NCI-H774 (cell line): ENCODE measurements at places on chromosomes 2 and 18.

GRCh38 chr2:192696857-192697256 lies 502.1 kb upstream of the TMEFF2 start:
- DNase-seq: no peak

DNA sequence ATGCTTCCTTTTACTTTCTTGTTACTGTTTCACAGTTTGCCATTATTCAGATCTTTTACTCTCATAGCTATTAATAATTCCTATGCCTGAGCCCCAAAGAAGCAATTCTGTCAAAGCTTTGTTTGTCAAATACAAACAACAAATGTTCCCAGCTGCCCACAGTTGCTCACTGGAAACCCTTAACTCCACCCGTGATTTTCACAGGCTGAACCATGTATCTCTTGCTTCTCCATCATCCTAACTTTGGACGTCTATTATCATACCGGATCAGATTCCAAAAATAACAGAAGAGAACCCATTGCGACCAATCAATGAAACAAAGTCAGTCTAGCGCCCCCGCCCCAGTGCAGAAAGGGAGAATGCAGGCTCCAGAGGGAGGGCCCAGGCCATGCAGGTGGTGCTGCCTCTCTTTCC lies 24.2 kb downstream of the COLEC12 start:
- DNase-seq: no peak

DNA sequence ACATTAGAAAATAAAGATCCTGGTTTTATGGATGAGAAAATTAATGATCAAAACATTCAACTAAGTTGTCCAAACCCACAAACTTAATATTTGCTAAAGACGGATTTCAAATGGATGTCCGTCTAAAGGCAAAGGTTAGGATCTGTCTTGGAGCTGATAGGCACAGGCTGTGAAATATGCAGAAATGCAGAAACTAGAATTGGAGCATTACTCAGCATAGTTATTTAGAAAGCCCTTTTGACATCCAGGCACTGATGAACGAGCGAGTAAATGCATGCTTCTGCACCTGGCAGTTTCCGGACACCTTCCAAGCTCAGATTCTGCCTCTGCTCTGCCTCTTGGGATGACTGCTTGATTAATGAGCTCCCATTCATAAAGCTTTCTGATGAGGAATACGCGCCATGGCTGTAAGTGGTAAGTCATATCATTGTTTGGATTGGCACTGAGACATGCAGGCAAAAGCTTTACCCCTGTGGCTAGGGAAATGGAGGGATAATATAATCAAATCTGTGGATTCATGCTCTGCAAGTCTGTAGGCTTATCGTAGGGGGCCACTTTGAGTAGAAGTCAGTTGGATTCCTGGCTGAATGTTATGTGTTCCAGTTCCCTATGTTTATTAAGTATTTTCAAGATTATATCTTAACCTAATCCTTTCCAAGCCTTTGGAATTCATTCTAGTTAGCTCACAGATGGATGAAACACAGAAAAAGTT lies 2176.3 kb upstream of the CELF4 start:
- peak; percentile 90 for DNase-seq

GRCh38 chr2:162007447-162008040 lies 66.5 kb downstream of the DPP4 start:
- DNase-seq: no peak

- no peak for DNase-seq
Observed at GRCh38 chr2:219789476-219789875, 162.0 kb downstream of the SLC4A3 start.

DNA sequence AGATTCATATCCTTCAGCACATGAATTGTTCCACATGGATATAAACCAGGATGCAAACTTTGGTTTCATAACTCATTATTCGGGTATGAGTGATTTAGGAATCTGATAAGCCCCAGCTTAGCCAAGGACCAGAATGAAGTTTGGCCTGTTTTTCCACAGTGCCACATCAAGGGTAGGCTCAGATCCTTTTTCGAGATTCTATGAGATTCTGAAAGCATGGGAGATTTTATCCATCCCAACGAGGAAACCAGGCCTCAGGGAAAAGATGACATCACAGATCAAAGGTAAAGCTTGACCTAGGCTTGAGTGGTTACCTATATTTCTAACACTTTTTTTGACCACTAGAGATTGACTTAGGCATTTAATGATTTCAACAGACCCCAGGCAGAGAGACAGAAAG lies 590.8 kb upstream of the PKDCC start:
- no peak for DNase-seq

DNA sequence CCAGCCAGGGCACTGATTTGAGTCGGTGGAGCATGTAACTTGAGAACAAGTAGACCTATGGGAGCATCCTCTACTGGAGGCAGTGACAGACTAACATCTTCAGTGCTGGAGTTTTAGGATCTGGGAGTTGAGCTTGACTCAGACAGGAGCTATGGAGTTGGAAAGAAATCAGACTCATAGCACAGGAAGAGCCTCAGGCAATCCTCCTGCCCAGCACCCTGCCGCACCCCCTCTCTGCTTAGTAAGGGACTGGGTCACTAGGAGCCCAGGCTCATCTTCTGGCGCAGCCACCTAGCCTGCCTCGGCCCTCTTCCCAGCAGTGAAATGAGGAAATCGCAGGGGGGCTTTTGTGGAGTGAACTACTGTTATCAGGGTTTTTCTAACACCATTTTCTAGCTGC lies 3.6 kb downstream of the ARID5A start:
- no peak for DNase-seq

GRCh38 chr2:68241732-68242131 lies 10.6 kb downstream of the PPP3R1 start:
- no peak for DNase-seq

DNA sequence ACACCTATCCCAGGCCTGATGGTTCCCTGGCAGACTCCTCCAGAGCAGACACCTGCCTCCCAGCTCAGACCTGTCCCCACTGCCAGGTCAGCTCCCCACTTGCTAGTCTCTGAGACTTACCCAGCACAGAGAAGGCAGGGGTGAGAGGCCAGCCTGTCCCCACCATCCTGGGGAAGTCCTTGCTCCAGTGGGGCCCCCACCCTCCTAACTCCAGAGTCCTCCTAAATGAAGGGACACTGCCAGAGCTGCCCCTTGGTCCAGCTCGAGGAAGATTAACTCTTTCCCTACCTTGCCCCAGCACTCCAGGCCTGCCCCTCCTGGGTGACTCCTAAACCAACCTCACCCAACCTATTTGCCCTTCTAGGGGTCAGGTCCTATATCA lies 30.4 kb upstream of the TNS1 start:
- no peak for DNase-seq

DNA sequence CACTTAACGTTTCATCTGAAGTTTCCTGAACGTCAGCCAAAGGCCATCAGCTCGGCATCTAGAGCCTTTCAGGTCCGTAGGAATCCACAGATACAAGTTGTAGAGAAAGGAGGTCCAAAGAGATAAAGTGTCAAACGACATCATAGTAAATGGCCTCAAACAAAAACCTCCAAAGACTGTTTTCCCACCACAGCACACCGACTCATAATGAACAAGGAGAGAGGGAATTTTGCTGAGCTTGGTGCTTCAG lies 150.3 kb downstream of the PXDN start:
- no peak for DNase-seq

GRCh38 chr2:25405611-25406295 lies 64.0 kb upstream of the DNMT3A start:
- no peak for DNase-seq

DNA sequence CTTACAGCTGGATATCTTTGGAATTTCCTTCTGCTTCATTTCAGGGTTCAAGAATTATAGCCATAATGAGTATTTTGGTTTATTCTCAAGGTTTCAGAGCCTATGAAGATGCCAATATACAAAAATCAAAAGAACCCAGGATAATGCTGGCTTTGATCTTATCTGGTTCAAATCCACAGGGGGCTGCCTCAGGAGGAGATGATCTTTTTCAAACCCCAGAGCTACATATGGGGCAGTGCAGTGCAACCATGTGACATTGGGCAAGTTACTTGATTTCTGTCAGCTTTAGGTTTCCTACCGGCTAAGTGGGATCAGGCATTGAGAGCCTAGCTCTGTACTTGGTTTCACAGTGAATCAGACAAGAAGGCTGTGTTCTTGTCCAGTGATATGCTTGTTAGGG lies 23.0 kb upstream of the LYPD6B start:
- DNase-seq: no peak

DNA sequence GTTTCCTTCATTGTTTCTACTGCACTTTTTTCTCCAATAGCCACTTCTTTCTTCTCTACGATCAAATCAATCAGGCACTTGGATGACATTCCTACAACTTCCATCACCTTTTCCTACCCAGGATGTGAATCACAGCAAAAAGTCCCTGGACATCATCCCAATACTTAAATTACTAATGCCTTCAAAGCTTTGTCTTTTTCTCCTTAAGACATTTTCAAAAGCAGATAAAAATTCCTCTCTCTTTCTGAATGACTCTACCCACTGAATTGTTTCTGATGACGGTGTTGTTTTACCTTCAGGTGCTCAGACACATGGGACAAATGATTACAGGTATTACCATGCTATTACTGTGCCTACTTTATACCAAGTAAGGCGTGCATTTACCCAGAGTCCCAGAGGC lies 500.9 kb downstream of the FBXO15 start:
- no peak for DNase-seq

DNA sequence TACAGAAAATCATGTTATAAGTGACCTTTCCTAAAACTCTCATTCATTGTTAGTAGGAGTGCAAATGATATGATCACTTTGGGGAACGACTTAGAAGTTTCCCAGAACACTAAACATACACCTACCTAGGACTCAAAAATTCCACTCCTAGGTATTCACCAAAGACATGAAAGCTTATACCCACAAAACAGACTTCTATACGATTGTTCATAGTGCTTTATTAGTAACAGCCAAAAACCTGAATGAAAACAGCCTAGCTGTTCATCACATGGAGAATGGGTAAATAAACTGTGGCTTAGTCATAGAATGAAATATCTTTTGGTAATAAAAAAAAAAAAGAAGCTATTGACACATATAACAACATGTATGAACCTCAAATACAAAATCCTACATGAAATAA lies 8.8 kb downstream of the NOL10 start:
- no peak for DNase-seq

DNA sequence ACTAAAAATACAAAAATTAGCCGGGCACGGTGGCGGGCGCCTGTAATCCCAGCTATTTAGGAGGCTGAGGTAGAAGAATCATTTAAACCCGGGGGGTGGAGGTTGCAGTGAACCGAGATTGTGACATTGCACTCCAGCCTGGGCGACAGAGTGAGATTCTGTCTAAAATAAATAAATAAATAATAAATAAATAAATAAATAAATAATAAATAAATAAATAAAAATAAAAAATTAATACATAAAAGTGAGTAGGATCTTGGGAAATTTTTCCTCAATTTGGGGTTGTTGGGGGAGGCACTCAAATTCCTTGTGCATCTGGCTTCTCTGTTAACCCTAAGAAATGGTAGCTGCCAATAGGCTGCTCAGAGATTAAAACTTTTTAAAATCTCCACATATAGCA lies 20.3 kb upstream of the FOXI3 start:
- no peak for DNase-seq

DNA sequence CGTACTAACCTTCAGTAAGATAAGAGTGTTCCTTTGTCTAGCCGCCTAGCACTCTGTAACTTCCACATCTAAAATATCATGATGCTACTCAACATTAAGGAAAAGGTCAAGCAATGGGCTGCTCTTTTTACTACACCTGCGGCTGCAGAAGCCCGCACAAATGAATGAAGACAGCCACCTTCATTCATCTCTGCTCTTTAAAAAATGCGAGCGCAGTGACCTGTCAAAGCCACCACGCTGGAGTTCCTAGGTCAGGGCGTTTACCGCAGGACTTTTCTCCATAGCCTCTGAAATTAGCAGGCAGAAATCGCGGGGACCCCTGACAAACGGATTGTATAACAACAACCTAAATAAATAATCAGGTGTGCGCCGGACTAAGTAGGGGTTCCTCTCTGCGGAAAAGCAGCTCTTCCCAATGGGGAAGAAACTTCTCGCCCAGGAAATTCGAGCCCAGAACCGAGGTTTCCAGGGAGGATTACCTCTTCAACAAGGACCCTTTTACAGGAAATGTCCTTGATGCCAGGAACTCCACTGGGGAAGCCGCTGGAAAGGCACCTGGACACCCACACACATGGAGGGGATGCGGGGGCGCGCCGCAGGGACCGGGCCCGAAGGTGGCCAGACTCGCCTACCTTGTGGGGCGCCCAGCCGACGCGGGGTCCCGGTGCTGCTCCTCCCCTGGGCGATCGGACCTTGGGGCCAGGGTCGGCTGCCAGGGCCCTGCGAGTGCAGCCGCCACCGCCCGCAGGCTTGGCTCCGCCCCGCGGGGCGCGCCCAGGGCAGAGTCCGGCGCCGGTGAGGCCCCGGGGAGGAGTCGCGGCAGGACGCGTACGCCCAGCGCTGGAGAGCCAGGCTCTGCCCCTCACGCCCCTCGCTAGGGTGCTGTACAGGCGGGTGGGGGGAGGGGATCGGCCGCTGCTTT lies at the start of gene CCDC68:
Gene CCDC68, minus strand, starts transcription at position 758 of the 922 bp plus-strand sequence. CDS start 16,670 bp downstream, outside the sequence.
- DNase-seq: no peak

- no peak for DNase-seq
Observed at GRCh38 chr2:46258937-46259776, 38.0 kb upstream of the EPAS1 start.

GRCh38 chr2:156470975-156471583 lies 34.9 kb downstream of the GPD2 start:
- no peak for DNase-seq

GRCh38 chr18:25279556-25279955 lies 72.4 kb downstream of the ZNF521 start:
- DNase-seq: no peak

DNA sequence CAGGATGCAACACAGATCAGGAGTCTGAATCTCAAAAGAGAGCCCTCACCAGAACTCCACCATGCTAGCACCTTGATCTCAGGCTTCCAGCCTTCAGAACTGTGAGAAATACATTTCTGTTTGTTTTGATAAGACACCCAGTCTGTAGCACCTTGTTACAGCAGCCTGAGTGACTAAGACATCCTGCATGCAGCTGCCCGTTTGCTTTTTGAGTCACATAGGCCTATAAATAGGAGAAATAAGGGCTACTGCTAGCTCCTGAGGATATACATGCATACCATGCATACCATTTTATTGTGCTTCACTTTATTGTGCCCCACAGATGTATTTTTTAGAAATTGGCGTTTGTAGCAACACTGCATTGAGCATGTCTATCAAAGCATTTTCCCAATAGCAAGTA lies 337.8 kb downstream of the CDH2 start:
- no peak for DNase-seq

- DNase-seq: no peak
Observed at GRCh38 chr2:26850505-26850904, 2.6 kb downstream of the DPYSL5 start.

- no peak for DNase-seq
Observed at GRCh38 chr2:42371611-42372473, 10.8 kb upstream of the COX7A2L start.

- DNase-seq: no peak
Observed at GRCh38 chr18:12256951-12257350, 2.8 kb downstream of the CIDEA start.

- DNase-seq: no peak
Observed at GRCh38 chr2:168514692-168515091, 58.6 kb downstream of the CERS6 start.

- no peak for DNase-seq
Observed at GRCh38 chr2:133061874-133062593, 392.0 kb upstream of the LYPD1 start.

GRCh38 chr2:193695367-193695766 lies 1500.6 kb upstream of the TMEFF2 start:
- peak; percentile 4 for DNase-seq

GRCh38 chr18:36828157-36828629 lies 609 bp downstream of the TPGS2 start:
- DNase-seq: no peak
